ENCODE measurements at places on chromosomes 11 and 22.

DNA sequence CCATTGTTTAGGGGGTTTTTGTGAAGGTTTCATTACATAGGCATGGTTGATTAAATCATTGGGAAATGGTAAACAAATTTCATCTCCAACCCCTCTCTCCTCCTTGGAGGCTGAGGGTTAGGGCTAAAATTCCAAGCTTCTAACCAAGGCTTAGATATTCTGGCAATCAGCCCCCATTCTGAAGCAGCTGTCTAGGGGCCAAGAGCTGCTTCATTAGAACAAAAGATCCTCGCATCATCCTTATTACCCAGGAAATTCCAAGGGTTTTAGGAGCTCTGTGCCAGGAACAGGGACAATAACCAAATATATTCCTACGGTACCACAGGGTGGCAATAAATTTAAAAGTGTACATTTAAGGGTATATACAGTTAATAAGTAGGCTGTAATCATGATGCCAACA lies 22.5 kb upstream of the EED start:
- no peak for DNase-seq

DNA sequence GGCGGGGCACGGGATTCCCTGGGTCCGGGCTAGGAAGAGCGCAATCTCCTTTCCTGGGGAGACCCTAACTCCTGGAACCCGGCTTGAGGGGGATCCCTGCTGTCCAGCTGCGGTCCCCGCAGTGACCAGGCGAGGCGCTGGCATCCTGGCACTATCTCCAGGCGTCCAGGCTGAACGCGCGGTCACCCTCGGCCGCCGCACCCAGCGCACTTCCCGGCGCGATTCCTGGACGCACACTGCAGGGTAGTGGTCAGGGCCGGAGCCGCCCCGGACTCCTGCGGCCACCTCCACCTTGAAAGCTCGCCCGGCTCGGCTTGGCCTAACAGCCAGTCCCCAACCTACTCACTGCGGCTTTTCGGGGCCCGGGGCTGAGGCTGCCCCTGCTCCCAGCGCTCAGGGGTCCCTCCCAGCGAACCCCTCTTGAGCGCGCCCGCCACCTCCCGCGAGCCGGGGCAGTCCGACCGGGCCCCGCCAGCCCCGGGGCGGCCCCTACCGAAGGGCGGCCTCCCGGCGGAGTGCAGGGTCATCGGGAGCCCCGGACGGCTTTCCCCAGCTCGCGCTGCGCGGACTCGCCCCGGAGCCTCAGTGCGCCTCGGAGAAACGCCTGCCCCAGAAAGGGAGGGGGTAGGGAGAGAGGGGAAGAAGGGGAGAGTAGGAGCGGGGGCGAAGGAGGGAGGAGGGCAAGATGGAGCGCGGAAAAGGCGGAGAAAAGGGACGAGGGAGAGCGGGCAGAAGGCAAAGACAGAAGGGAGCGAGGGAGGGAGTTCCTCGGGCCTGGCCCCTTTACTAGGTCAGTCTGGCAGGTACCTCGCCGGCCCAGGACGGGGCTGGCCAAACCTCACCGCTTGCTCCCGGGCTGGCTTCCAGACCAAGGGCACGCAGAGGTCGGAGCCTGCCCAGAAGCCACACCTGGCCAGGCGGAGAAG lies 1.0 kb downstream of the POU2AF3 start:
- no peak for DNase-seq

GRCh38 chr11:118342503-118343161 lies at the start of gene CD3D:
TSS of gene CD3D (minus strand) at chr11:118342705. CDS start at chr11:118342607, 98 bp downstream.
- DNase-seq, result no peak

- DNase-seq, result no peak
Observed at GRCh38 chr22:33652615-33653014, 267.7 kb downstream of the LARGE1 start.

GRCh38 chr22:44407987-44408828 lies 89.8 kb downstream of the RTL6 start:
- DNase-seq, result no peak

DNA sequence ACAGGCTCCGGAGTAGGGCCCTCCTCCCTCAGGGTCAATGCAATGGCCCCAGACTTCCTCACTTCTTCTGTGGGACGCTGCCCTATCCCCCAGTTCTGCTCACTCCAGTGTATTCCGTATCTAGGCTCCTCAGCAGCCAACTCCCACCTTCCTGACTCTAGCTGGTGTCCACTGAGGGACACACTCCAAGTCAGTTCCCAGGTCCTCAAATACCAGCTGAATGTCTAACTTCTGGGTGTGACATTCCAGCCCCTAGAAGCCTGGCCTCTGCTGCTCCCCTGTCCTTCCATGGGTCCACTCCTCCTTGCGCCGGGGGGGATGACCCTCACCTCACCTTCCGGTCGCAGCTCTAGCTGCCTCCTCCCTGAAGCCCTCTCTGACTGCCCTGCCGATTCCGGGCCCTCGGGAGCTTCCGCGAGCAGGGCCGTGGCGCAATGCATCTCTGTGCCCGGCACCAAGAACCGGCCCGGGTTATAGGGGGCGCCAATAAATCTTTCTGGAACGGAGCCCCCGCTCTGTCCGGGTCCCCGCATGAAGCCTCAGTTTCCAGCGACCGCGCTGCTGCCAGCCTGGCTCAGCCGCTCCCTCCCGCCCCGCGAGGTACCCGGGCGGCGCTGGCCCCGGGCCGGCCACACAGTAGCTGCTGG lies 15.4 kb downstream of the BAD start:
- no peak for DNase-seq

GRCh38 chr11:64485074-64485473 lies 105.9 kb upstream of the SLC22A12 start:
- DNase-seq, result no peak

DNA sequence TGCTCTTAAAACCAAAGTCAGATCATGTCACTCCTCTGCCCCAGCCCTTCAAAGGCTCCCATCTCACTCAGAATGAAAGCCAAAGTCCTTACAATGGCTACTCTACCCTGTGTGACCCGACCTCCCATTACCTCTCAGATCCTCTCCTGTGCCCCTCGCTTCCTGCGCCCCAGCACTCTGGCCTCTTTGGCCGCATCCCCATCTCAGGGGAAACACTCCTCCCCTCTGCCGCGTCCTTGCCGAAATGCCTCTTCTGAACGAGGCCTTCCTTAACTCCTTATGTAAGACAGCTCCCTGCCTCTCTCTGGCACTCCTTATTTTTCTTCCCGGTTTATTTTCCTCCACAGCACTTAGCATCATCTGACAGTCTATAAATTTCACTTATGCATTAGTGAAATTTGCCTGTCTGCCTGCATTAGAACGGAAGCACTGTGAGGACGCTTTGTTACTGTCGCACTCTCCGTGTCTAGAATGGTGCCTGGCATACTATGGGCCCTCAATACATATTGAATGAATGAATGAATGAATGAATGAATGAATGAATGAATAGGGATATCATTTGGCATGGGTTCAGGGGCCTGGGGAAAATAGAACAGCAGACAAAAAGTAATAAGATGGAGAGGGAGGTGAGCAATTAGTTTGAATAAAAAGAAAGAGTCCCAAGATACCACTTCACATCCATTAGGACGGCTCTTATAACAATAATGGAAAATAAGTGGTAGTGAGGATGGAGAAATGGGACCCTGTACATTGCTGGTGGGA lies 137.8 kb downstream of the CEP164 start:
- no peak for DNase-seq

DNA sequence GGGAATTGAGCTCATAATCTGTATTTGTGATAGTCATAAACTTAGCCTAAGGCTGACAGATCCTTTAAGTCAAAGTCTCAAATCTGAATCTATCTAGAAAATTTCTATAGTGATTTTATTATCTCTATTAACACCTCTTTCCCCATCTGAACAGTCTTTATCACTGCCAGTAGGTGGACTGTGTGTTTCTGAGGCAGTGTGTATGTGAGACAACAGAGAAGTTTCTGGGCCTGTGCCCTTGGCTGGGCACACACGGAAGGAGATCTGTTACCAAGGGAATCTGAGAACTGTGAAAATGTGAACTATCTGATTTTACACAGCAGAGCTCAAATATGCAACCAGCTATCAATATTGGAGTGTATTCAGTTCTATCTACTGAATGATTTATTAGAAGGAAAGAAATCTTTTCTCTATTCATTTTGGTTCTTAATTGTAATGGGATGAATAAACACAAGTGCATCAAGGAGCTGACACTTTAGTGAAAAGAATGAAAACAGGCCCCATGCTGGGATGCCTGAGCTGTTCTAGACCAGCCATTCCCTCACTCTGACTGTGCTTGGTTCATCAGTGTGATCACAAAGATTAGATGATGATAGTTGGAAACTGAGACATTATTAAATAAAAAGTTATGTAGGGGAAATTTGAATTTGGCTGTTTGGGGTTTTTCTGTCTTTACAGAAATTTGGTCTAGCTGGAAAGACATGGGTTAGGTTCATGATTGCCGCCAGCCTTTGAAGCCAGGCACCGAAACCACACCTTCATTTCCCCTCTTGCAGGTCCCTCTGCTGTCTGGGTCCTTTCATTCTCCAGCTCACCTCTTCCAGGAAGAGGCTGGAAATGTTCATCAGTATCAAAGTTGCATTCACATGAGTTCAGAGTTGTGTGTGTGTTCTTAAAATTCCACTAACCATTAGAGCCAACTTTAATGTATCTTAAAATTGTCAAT lies 68.1 kb downstream of the LIF start:
- no peak for DNase-seq

DNA sequence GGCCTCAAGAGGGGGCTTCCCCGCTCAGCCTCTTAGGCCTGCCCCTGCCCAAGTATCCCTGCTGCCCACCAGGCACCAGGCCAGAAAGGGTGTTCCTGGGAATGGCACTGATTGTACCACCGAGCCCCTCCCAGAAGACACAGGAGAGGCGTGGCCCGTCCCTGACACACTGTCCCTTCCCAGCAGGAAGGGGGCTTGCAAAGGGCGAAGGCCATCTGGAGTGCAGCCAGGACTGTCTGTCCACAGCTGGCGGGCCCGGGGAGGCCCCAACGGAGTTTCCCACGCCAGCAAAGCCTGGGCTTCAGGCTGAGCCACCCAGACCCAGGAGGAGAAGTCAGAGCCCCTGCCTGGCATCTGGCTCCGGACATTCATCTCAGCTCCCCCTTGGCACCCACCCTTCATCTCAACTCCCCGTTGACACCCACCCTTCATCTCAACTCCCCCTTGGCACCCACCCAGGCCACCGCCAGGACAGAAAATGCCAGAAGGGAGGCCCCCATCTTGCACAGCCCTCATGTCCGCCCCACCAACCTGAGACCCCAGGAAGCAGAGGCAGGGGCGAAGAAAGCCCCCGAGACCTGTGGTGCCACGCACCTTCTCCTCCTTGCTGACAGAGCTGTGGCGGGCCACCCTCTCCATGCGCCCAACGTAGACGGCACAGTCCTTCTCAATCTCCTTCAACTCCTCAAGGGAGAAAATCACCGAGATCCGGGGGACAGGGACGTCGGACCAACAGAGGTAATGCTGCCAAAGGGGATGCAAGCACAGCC lies 19.4 kb downstream of the TUBGCP6 start:
- no peak for DNase-seq

All from GM12878 (cell line).